ENCODE measurements at places on chromosomes 2 and 18.

GRCh38 chr18:9392726-9393125 is 58.2 kb downstream of the TWSG1 start:
- no peak for DNase-seq

DNA sequence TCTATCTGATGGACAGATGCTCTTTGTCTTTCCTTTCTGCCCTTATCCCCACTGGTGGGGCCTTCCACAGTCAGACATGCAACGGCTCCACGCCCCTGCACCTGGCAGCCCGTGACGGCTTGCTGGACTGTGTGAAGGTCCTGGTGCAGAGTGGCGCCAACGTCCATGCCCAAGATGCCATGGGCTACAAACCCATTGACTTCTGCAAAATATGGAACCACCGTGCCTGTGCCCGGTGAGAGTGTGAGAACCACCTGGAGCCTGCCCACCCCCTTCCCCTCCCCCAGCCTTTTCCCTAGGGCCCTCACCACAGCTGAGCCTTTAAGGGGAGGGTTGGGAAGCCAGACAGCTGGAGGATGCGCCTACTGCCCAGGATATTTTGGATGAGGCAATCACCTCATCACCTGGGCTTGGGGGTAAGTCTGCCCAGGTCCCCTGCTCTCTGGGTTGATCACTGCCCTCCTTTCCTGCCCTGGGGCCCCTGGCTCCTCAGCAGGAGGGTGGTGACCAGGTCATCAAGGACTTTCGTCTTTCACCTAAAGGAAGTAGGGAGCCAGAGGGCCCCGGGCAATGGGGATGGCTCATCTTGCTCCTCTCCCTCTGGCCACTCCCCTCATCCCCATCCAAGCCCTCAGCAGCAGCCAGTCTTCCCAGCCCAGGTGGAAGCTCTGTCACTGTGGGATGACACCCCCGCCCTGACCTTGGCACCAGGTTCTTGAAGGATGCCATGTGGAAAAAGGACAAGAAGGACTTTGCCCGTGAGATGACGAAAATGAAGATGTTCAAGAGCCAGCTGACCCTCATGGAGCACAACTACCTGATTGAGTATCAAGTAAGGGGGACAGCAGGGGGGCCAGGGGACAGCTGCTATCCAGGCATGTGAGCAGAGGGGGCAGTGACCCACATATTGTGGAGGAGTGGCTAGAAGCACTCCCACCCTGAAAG is 3.7 kb downstream of the ANKRD53 start:
- no peak for DNase-seq

DNA sequence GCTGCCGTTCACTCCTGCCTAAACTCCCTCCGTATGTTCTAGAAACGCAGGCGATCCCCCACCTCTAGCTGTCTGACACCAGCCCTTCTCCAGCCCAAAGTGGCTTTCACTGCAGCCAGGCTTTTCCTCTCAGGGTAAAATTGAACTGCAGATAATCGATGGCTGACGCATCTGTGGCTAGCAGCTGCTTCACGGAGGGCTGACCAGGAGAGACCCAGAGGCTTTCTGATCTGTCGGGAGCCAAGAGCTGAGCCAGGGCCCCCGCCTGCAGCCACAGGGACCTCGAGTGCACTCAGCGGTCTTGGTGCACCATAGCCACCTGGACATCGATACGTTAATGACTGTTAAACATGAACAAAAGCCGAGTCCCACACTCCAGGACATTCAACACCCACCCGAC is 107.5 kb downstream of the MBP start:
- DNase-seq, result no peak

DNA sequence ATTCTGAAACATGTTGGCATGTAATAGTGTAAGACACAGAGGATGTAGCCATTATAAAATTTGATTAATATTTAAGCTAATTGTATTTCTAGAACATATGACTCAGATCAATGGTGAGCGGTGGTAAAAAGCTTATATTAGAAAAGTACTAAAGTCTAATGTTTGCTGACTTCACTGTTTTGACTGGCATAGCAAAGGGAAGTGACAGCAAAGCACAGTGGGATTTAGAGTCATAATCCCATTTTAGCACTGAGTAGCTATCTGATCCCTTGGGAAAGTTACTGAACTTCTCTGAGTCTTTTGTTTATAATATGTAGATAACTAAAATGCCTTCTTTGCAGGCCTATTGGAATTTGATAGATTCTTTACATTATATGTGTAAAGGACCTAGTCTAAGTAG is 60.4 kb downstream of the KIAA1328 start:
- DNase-seq, result no peak

- no peak for DNase-seq
Measured at GRCh38 chr18:44856157-44856556, 175.5 kb downstream of the SETBP1 start.

GRCh38 chr2:68088940-68089339 is 26.1 kb upstream of the C1D start:
- no peak for DNase-seq

DNA sequence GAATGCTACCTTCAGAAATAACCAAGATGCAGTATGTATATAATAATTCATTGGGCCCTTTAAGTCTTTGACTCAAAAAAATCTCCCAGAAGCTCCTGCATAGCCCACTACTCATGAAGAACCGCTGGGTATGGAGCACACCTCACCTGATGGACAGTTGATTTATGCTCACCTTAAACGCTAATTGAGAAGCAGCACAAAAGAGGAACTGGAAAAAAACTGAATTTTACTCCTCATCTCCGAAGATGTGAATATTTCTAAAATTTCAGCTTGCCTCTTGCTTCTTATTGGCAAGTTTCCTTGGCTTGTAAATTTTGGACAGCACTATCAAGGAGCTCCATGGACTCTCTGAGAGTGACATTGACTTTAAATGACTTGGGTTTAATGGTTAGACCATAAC is 5.5 kb downstream of the CYP1B1 start:
- no peak for DNase-seq

GRCh38 chr18:27144672-27145071 is 40.4 kb downstream of the CHST9 start:
- no peak for DNase-seq

DNA sequence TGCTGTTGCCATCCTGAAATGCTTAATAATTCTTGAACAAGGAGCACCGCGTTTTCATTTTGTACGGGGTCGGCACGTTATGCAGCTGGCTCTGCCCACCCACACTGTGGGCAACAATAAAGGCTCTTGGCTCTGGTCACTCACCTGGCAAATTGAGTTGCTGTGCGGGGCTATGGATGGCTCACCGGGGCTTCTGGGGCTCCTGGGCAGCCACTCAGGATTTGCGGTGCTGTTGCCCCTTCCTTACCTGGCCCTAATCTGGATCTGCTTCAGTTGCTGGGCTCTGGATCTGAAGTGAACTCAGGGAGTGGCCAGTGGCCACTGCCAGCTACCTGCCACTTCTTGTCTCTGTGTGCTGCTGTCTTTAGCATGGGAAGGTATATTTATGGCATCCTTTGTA is 22.7 kb downstream of the RHOB start:
- no peak for DNase-seq

DNA sequence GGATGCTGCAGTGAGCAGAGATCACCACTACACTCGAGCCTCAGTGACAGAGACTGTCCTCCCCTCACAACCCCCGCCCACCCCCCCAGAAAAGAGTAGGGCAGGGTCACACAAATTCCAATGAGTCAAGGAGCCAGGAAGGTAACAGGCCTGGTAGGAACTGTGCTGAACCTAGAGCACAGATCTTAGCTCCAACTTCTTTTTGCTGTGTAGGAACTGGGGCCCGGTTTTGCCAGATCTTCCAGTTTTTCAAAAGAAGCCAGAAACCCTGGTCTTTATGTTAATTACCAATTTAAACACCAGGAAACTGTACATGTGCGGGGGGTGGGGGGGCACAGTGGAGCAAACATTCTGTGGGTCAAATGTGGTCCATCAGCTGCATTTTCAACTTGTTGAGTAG is 71.0 kb downstream of the PRPF40A start:
- DNase-seq, result no peak

- no peak for DNase-seq
Measured at GRCh38 chr18:74901362-74902146, 303.9 kb downstream of the ZNF407 start.

DNA sequence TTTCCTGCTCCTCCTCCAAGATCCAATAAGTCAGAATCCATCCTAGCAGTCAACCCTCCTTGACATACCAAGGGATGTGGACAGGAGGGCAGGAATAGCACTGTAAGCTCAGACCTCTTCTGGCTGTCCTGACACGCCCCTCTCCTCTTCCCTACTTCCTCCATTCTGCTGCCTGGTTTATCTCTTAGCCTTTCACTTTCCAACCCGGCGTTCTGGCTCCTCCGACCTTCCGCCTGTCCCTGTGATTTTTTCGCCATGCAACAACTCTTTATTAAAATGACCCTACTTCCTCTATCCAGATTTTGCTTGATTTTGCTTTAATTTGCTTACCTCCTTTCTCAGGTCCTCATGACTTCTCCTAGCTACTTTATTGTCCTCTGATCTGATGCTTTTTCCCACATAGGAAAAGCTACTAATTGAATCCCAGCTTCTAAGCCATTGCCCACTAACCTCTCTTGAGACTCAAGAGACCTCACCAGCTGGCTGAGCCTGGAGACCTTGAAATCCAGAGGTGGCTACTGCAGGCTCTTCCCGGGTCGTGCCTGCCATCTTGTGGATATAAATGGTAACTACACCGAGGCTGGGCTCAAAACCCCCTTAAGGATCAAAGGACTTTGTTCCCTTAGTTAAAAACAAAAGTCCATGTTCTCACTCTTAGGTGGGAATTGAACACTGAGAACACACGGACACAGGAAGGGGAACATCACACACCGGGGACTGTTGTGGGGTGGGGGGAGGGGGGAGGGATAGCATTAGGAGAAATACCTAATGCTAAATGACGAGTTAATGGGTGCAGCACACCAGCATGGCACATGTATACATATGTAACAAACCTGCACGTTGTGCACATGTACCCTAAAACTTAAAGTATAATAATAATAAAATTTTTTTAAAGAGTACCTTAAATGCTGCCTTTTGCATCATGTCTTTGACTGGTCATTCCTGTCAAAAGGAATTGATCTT is 139.4 kb downstream of the AKAIN1 start:
- no peak for DNase-seq

- DNase-seq, result no peak
Measured at GRCh38 chr18:32668956-32669355, 103.9 kb downstream of the KLHL14 start.

GRCh38 chr2:241111440-241111805 is 9.3 kb upstream of the MTERF4 start:
- DNase-seq, result no peak

DNA sequence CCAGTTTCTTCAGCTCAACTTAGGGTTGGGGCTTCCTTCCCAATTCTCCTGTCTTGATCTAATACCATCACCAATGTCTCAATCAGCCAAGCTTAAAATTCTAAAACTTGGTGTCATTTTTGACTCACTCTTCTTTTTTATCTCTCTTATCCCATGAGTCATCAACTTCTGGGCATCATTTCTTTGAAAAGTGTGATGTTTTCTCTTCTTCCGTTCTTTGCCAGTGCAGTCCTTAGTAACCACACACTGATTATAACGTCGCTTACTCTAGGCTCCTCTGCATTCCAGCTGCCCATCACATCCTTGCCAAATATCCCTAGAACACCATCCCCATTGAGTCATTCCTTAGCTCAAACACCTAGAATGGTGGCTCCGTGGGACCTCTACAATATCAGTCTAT is 27.4 kb upstream of the MRO start:
- DNase-seq, result no peak

GRCh38 chr18:79549638-79550000 is 130.0 kb upstream of the CTDP1 start:
- no peak for DNase-seq

- DNase-seq, result no peak
Measured at GRCh38 chr18:11064106-11064505, 85.3 kb downstream of the PIEZO2 start.

- peak; percentile 88 for DNase-seq
Measured at GRCh38 chr2:119478188-119478977, 45.9 kb downstream of the SCTR start.

GRCh38 chr2:69077252-69077950 is 64.4 kb downstream of the ANTXR1 start:
- DNase-seq, result no peak

DNA sequence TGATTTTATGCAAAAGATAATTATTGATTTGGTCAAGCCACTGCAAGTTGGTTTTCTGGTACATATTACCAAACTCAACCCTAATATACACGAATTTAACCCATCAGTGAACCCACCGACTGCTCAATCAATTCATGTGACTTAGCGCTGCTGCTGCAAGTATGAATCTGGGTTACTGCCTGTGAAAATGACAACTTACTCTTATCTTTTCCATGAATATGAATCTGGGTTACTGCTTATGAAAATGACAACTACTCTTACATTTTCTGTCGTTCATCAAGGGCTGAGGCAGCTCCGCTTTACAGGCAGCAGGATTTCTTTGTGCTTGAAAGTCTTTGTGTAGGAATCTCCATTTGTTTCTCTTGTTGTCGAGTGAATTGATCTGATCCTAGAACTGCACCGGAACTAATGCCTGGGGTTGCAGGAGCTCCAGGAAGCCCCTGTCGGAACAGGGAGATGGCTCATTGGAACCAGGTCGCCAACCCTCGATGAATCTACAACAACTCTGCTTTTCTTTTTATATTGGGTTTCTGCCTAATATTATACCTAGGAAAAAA is 22.1 kb upstream of the ALKAL2 start:
- DNase-seq, result no peak

DNA sequence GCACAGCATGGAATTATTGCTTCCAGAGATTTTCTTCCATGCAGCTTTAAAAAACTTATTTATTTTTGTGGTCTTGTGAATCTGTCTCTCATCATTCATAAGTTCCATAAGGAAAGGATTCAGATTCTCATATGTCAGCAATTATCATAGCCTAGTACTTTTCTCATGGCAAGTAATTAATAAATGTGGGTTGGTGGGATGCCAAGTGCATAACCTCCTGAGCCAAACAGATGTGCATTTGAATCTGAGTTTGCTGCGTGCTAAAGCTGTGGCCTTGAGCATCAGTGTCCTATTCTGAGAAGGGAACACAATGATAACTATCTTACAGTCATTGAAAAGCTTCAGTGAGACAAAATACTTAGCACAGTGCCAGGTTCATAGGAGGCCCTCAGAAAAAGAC is 331.9 kb downstream of the PDE11A start:
- DNase-seq, result no peak

DNA sequence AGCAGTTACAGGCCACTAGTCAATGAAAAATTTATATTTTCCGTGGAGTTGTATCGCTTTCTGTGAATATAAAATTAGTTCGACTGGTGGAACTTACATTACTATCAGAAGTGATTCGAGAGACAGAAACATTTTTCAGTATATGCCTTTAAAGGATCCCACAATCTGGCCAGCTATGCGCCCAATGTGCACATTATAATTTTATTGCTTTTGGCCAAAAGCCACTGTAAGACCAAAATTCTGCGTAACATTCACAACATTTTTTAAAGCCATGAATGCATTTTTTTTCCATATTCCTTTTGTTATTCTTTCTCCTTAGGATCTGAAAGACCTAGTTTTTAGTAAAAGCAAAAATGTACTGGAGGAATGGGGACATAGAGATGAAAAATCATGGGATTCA is 131.0 kb upstream of the CHAC2 start:
- DNase-seq, result no peak

GRCh38 chr2:23379220-23379695 is 5.7 kb upstream of the KLHL29 start:
- peak; percentile 80 for DNase-seq

Measured in vagina (tissue), 2 donors.